ENCODE measurements at places on chromosomes 7 and 10.

GRCh38 chr10:17616403-17617030 lies 657 bp downstream of the HACD1 start:
- no peak for DNase-seq

GRCh38 chr7:9498303-9498702 lies 1064.9 kb downstream of the NXPH1 start:
- DNase-seq = no peak

DNA sequence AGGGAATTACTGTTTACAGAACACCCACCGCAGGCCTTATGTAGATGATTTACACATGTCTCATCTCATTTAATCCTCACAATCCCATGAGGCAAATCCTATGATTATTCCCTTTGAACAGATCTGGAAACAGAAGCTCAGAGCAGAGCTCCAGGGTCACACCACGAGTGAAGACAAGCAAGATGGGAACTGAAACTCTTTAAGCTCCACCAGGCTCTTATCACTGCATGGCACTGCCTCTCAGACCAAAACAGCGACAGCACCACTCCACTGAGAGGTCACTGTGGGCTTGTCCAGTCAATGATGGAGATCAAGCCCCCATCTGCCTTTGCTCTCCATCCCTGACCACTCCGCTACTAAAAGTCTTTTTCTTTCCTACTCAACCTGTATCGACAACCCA lies 5.9 kb downstream of the GRID1 start:
- no peak for DNase-seq

DNA sequence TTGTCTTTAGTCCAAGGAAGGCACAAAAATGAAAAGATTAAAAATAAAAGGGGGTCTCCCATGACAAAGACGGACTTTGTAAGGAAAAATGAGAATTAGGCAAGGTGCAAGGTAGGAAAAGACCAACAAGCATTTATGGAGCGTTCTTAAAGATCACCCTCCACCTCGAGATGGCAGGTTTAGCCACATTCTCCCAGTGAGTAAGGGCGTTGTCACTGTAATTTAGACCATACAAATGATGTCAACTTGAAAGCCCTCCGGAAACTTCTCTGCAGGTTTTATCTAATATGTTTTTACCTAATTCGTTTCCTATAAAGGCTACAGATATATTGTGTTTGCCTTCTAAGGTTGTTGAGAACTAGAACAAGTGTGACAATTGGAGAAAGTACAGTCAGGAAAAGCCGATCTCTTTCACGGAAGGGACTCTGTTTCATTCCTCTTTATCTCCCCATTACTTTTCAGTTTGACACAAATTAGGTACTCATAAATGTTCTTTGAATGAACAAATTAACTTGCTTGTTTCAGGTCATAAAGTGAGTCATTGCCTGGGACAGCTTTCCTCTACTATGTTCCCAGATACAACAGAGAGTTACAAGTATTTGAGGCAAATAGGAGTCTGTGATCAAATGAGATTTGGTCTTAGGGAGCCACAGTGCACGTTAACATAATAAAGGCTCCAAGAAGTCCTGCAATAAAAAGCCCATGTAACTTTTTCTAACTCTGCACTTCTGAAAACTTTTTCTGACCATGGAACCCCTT lies 102.6 kb upstream of the HABP2 start:
- no peak for DNase-seq

- no peak for DNase-seq
Measured at GRCh38 chr7:32616625-32617024, 121.3 kb downstream of the AVL9 start.

GRCh38 chr10:75801121-75801520 lies 369.7 kb downstream of the LRMDA start:
- DNase-seq = no peak

DNA sequence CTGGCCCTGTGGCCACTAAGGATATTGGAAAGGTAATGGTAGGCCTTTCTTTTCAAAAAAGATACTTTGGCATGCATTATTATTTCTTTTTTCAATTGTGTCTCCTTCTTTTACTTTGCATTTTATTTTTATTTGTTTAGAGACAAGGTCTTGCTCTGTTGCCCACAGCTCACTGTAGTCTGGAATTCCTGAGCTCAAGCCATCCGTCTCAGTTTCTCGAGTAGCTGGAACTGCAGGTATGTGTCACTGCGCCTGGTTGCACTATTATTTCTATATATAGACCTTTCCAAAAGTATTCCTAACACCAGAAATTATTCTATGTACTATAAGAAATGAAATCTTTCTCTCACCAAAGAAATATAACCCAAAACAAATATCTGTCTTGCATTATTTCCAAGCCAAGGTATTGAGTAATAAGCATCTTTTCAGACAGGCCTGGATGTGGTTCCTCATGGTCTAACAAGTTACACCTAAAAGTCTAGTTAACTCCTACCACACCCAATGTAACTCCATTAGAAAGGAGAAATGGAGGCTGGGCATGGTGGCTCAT lies 500.8 kb upstream of the ANKRD30A start:
- no peak for DNase-seq

DNA sequence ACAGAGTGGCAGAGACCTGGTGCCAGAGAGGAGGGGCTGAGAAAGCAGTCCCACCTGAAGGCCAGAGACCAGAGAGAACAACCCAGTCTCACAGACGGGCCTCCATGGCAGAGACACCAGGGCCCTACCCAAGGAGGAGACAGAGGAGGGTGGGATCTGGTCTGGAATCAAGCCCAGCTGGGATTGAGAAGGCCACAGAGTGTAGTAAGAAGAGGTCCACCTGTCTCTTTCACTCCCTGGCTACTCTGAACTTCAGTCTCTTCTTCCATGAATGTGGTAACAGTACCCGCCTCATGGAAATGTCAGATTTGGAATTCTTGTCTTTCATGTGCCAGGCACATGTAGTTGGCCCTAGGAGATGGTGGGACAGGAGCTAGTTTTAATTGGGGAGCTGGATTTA lies 55.6 kb downstream of the CLIP2 start:
- DNase-seq = no peak

DNA sequence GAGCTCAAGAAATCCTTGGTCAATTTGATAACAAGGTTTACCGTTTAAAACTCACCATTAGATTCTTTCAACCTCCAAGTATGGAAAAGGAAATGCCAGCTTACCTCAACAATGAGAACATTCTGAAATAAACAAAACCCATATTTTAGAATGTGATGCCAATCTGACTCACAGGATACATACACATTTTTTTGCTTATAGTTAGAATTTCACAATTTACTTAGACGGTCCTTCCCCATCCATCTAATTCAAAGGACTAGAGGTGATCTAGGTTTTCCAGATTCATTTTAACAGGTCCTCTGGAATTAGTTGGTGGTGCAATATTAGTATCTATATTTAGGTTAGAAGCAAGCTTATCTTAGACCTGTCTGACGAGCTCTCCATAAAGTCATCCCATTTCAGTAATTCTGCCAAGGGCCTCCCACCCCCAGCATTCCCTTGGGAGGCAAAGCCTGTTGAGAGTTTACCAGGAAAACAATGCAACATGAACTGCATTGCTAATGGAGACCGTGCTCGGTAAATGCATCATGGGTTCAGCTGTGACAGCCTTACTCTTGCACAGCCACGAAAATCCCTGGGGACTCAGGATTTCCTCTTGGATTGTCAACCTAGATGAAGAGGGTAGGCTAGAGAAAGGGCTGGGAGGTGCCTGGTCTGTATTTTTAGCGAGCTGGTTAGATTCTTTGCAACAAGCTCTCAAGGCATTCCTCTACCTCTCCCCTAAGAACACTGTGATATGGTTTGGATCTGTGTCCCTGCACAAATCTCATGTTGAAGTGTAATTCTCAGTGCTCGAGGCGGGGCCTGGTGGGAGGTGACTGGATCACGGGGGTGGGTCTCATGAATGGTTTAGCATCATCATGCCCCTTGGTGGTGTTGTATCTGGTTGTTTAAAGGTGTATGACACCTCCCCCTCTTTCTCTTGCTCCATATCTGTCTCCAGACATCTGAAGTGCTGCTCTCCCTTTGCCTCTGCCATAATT lies 93.8 kb downstream of the PRTFDC1 start:
- no peak for DNase-seq

DNA sequence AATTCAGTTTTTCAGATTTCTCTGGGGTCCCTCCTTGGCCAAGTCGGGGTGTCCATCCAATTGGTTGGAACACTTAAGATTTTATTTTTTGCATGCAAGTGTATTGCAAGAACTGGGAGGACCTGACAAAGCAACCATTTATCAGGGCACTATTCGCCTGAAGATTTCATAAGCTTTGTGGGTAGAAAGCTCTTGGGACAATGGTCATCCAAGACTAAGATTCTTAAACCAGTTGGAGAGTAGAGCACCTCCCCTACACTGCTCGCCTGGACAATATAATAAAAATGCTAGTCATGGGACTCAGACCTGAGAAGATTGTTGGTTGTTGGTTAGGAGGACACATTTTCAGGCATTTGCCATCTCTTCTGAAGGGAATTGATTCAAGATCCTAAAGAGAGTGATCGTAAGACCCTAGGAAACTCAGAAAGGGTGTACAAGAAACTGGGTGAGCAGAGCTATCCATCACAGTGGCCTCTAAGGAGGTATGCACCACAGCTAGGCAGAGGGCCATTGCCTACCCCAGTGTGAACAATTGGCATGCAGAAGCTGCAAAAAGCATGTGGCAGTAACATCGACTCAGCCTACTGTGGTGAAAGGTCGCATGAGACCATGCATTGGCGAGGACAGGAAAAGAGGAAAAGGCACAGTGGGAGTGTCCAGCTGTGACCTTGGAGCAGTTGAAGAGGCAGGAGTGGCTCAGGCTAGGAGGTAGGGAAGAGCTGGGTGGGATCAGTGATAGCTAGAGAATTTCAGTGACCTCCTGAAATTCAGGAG lies 1235.3 kb upstream of the AUTS2 start:
- DNase-seq = no peak

GRCh38 chr7:65989694-65990080 lies 7.7 kb upstream of the GUSB start:
- DNase-seq = no peak

DNA sequence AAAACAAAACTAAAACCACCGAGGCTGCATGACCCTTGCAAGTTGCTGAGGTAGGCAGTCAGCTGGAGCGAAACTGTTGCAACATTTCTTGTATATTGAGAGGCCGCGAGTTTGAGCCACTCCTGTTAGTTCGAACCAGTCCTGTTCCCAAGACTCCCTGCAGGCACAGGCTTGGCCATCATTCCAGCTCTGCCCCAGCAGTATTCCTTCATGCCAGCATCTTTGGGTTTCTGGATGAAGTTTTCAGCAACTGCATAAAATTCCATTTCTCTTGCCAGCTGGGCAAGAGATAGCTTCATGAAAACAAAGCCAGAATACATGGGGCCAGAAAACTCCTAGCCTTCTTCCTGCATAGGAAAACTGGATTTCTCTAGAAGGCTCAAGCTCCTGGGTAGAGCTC lies 207.6 kb downstream of the FRMD4A start:
- DNase-seq = no peak

GRCh38 chr10:7410301-7410861 lies 453 bp downstream of the SFMBT2 start:
- no peak for DNase-seq

- DNase-seq = no peak
Measured at GRCh38 chr10:1858547-1858946, 121.2 kb upstream of the ADARB2 start.

- no peak for DNase-seq
Measured at GRCh38 chr7:128150223-128150865, 90.7 kb upstream of the LEP start.

GRCh38 chr10:95208702-95209391 lies 14.8 kb downstream of the ACSM6 start:
- DNase-seq = no peak

GRCh38 chr10:3095373-3096139 lies 28.2 kb downstream of the PFKP start:
- DNase-seq = peak; percentile 18

DNA sequence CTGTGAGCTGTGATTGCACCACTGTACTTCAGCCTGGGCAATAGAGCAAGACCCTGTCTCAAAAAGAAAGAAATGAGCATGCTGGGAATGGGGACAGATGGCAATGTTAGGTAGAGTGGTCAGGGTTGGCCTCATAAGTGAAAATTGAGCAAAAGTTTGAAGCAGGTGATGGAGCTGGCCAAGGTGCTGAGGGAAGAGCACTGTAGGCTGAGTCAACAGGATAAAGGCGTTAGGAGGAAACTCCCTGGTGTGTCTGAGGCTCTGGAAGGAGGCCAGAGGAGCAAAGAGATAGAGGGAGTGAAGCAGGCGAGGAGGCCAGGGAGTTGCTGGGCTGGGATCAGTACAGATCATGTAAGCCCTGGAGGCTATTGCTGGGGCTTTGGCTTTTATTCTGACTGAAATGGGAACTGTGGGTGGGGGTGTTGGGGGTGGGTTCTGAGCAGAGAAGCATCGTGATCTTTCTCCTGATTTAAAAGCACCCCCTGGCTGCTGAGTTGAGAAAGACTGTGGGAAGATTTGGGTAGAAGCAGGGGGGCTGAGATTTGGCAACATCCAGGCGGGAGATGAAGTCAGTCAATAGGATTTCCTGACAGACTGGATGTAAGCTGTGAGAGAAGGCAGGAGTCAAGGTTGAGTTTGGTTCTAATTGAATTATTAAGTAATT lies 52.5 kb upstream of the VKORC1L1 start:
- no peak for DNase-seq

- DNase-seq = peak; percentile 75
Measured at GRCh38 chr7:63900394-63901203, 98.0 kb upstream of the ZNF722 start.

- no peak for DNase-seq
Measured at GRCh38 chr10:64733980-64734379, 1212.8 kb downstream of the REEP3 start.

- DNase-seq = no peak
Measured at GRCh38 chr7:46321556-46322205, 400.6 kb upstream of the IGFBP3 start.

GRCh38 chr10:115801992-115802391 lies 471.0 kb downstream of the GFRA1 start:
- no peak for DNase-seq

- DNase-seq = no peak
Measured at GRCh38 chr10:6558759-6559461, 21.2 kb downstream of the PRKCQ start.

DNA sequence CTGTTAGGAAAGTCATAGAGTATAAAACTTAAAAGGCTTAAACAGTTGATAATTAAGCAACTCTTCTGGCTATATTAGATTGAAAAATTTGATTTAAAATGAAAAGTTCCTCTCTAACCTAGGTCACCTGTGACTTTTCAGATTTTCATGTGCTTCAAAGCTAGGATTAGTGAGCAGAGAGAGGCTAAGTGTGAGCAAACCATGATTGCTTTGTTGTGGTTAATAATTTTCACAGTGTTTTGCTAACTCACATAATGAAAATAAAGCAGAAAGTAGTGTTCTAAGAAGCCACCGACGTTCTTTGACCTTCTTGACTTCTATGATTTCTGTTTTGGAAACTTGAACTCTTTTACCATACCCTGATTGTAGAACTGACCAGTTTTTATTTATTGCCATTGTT lies 75.5 kb upstream of the OIT3 start:
- DNase-seq = no peak

DNA sequence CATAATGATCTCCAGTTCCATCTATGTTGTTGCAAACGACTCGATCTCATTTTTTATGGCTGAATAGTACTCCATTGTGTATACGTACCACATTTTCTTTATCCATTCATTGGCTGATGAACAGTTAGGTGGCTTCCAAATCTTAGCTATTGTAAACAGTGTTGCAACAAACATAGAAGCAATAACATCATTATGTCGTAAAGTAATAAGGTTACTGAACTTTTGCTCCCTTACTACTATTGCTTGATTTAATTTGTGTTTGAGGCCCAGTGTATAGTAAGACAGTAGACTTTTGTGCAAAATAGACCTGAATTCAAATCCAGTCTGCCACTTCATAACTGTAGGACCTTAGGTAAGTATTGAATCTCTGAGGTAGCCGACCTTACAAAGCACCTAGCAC lies 200.1 kb upstream of the CELF2 start:
- no peak for DNase-seq

Data from stimulated activated CD8-positive, alpha-beta memory T cell treated with anti-CD3 and anti-CD28 coated beads, Interleukin-7, amount 100 ng/mL, for 1 hour (primary cell).